Stimulated activated naive CD8-positive, alpha-beta T cell treated with anti-CD3 and anti-CD28 coated beads, Interleukin-15, amount 100 ng/mL, for 72 hours (primary cell): ENCODE measurements at places on chromosomes 7 and 10.
A peak's percentile ranks its signal among the peaks of the same experiment; 100 is the strongest.

DNA sequence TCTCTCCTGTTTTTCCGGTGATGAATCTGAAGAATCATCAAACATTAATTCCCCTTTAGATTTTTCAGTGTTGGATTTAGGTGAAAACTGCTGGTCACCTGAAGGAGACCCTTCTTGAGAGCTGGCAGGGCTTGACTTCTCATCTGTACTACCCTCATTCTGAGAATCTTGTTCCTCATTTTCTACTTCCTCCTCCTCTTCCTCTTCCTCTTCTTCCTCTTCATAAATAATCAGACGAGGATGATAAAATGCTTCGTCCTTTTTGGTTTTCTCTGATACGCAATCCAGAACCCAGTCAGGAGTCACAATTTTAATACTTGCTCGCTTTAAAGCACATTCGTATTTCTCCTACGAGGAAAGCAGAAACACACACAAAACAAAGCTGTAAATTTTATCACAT lies 26.9 kb downstream of the PAXIP1 start:
- DNase-seq = no peak

GRCh38 chr10:78785991-78786390 lies 282.8 kb upstream of the ZMIZ1 start:
- DNase-seq = no peak

DNA sequence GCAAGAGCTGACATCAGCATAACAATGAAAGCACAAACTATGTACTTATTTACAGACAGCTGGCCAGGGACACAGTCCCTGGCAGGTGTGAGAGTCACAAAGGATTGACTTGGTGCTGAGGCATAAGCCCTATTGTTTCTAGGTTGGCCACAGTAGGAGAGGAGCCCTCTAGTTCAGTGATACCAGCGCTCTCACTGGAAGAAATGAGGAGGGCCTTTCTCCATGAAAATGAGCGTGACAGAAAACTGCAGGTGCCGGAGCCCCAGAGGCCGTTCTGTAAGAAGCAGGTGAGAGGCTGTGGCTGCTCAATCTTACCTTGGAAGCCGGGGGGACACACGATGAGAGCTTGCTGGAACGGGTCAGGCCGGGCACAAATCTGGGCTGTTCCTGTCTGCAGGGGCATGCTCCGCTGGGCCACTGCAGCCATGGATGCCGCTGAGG lies 90.5 kb downstream of the CLEC2L start:
- no peak for DNase-seq

- no peak for DNase-seq
Measured at GRCh38 chr7:157945401-157945800, 608.6 kb downstream of the DNAJB6 start.

DNA sequence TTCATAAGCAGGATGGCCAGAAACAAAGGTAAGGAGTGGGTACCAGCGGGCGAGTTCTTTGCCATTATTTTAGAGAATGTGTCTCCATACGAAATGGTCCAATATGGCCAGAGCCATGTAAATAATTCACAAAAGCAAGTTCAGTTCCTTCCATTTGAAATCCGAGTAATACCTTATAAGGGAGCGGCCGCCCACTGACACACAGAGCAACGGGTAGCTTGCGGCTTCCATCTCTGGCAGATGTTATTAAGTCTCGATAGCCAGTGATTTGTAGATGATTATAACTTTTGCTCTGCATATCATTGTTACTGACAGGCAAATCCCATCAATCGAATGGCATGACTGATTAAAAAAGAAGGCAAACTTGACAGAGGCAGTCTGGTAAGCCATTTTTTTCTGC lies 63.2 kb downstream of the GFRA1 start:
- no peak for DNase-seq

DNA sequence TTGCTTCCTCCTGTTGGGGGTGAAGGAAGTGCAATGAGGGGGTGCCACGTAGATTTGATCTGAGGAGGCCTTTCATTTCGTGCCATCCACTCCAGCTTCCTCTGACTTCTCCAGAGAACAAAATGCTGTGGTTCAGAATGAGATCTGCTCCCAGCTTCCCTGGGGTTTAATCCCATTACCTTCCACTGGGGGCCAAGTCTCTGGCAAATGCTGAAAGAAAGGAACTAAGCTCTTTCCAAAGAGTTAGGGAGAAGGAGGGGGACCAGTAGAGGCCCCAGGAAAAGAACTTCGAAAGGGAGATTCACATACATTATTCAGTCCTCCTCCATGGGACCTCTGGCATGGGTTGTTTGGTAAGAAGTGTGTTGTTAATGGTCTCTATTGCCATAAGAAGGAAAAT lies 727.0 kb downstream of the TYW1 start:
- no peak for DNase-seq

GRCh38 chr7:92832534-92833023 lies 3.8 kb downstream of the CDK6 start:
- no peak for DNase-seq

- no peak for DNase-seq
Measured at GRCh38 chr7:108027239-108027638, 24.3 kb upstream of the LAMB1 start.

DNA sequence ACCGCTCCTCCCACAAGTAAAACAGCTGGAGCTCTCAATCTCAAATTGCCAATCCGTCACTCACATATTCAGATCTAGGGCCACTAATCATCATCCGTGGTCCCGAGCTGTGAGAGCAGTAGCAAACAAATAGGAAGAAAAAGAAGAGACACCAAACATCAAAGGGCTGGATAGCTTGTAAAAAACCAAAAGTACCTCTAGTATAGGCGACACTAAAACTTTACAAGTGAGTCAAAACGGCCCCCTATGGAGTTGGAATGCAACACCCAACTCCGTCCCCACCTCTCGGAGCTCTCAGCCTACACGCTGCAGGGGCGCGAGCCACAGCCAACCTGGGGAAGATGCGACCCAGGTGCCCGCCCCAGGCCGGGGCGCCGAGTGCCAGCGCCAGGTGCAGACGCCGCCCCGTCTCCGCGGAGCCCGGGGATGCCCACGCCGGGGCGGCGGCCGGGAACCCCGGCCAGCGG lies 581 bp downstream of the FAM3C start:
- peak; percentile 65 for DNase-seq

- DNase-seq = no peak
Measured at GRCh38 chr10:71396711-71397295, at the start of gene CDH23. Gene CDH23 (plus strand): TSS chr10:71396920. CDS start chr10:71439832, 42,912 bp downstream.

DNA sequence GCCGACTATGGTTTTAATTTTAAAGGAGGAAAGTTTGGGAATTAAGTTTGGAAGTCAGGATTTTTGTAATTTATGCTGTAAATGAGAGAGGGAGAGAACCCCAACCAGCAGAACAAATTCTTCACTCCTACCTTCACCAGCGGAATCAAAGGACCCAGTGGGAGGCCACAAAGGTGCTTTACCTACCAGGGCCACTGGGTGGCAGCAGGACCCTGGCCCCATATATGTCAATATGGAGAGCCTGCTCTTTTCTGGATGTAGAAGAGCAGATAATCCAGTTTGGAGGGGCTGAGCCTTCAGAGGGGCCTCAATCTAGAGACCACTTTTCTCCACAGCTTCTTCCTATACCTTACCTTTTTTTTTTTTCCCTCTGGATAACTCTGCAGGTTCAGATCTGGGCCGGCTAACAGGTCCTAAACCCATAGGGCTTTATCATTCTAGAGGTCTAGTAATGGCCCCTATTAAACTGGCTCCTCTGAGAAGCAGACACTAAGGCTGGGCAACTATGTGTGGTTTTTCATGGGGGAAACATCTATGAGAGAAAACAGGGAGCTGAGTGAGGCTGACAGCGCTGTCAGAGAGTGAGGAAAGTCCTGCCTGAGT lies 8.5 kb upstream of the SCD start:
- peak; percentile 79 for DNase-seq

DNA sequence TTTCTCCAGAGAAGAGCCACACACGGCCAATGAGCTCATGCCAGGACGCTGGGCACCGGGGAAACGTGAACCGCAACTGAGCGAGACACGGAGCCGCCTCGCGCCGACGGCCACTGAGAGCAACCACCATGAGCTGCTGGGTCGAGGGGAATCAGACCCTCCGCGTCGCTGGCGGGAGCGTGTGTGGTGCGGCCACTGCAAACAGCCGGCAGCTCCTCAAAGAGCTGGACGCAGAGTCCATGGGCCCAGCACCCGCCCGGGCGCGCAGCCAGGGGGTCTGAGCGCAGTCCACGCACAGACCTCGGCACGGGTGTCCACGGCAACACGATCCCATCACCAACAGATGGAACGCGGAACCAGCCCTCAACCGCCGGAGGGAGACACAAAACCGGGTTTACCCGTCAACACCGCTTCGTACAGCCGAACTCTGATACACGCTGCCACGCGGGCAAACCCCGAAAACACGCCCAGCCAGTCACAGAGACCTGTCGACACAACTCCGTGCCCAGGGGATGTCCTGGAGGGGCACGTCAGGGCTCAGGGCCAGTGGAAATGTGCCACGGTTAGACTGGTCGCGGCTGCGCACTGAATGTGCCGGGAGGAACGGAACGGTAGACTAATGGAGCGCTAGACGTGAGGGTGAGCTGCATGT lies 147.1 kb downstream of the ELFN1 start:
- no peak for DNase-seq

- DNase-seq = no peak
Measured at GRCh38 chr10:34954142-34954541, 136.0 kb downstream of the CUL2 start.

- no peak for DNase-seq
Measured at GRCh38 chr7:114944745-114945625, 23.1 kb downstream of the MDFIC start.

DNA sequence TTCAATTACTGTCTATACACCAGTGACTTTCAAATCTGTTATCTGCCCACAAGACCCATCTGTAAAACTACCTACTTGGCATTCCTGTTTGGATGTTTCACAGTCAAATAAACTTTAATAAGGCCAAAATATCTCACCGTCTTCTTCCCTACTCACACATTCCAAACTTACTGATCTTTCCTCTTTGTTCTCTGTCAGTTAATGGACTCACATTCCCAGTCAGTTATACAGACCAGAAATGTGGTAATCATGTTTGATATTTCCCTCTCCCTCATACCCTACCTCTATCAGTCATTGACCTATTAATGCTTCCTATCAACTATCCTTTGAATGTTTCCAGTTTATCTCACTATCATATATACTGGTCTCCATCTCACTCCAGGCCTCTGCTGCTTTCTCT lies 28.5 kb upstream of the HDAC9 start:
- DNase-seq = no peak

DNA sequence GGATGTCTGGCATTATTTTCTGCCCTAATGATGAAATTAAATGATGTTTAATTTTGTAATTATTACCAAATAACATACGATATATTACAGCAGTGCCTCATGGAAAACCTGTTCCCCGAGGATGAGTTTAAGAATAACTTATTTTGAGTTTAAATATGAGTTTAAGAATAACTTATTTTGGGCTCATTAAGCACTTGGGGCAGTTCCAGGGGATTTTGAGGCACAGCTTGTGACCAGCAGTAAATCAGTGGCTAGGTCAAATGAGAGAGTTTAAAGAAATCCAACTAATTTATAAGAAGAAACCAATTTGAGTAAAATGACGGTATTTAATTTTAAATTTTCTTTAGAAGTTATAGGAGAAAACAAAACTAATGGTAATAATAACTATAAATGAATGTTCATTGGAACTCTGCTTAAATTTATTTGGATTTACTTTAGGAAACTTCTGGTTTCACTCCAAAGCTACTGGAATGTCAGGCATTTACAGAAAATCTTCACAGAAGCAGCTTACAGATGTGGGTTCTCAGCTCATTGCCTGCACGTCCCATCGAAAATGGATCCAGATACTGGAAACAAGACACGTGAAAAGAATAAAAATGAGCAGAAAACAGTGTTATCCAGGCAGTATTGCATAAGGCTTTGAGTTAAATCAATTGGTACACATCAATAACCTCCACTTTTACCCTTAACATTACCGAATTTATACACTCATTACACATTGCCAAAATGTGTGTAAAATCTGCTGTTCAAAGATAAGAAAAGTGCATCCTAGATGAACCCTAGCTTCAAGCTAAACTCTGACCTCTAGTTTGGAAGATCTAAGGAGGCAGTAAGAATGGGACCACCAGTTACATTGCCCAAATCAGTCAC lies 784.5 kb upstream of the IGFBP3 start:
- no peak for DNase-seq

DNA sequence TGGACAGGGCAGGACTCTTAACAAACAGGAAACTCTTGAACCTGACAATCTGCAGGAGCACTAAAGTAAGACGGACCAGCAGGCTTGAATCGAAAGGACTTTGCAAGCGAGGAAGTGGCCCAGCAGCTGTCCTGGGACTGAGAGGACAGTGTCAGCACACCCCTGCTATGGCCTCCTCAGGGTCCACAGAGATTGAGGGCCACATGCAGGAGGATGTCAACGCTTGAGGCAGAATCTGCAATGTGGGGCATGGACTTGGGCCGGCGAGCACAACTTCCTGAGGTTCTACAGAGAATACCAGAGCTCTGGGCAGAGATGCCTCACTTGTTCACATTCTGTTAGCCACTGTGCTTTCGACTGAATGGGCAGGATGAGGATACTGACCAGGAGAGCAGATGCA lies 84.4 kb upstream of the EFCAB10 start:
- no peak for DNase-seq

DNA sequence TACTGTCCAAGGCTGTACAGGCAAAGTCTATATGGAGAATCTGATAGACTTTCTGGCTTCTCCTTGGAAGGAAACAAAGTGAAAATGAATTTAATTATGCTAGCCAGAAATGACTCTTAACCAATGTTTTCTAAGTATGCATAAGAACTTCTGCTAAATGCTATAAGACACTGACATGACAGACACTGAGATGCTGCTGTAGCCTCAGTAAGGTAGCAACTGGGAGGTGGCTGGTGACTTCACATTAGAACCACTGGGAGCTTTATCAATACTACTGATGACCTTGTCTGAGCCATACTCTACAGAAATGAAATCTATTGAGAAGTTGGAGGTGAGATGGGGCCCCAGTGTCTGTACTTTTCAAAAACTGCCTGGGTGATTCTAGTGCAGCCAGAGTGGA lies 188.6 kb downstream of the ZNF365 start:
- DNase-seq = no peak

DNA sequence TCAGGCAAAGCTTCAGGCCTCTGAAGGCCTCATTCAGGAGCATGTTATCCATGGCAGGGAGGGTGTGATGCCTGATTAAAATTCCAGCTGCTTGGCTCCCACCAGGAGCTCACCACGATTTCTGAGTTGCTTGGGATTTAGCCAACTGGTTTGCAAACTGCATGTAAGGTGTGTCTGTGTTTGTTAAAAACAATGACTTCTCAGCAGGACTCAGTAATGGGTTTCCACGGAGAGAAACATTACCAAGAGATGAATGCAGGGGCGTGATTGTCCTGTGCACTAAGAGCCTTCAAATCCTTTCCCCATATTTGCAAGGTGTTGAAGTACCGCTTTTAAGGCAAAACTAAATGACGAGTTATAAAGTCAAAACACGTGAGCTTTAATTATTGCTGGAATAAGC lies 88.8 kb upstream of the BTBD16 start:
- DNase-seq = no peak
